Central memory CD8-positive, alpha-beta T cell (primary cell): ENCODE measurements at places on chromosomes 13 and 19.

GRCh38 chr19:41548047-41548446, 27.9 kb upstream of the CEACAM21 start:
- DNase-seq = no peak

DNA sequence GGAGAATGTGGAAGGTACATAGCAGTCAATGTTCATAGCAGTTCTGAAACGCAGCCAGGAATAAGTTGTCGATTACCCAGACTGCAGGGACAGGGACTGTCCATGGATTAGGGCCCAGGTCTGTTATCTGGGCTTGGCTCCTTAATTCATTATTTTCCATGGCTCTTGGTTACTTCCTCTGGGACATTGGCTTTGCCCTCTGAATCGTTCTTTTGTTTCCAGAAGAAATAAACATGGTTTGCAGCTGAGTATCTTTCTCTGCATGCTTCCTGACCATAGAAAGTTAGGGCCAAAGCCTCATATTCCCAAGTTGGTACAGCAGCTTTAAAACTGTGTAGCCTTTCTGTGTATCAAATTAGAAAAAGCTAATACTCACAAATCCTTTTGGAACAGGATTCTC, 121.7 kb upstream of the MAB21L1 start:
- DNase-seq = no peak

DNA sequence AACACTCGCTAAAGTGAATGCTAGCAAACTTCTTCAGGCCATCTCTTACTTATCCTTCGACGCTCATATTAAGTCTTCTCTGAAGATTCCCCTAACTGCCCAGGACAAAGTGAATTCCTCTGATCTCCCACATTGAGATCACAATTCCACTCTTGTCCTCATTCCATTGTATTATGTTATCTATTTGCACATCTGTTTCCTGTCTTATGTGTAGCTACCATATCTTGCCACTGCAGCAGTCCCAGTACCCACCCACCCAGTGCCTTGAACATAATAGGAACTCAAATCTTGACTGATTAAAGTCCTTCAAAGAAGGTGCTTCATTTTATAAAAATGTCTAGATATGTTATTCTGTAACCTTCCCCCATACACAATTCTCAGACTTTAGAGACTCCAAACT, 702.3 kb downstream of the DIAPH3 start:
- no peak for DNase-seq

DNA sequence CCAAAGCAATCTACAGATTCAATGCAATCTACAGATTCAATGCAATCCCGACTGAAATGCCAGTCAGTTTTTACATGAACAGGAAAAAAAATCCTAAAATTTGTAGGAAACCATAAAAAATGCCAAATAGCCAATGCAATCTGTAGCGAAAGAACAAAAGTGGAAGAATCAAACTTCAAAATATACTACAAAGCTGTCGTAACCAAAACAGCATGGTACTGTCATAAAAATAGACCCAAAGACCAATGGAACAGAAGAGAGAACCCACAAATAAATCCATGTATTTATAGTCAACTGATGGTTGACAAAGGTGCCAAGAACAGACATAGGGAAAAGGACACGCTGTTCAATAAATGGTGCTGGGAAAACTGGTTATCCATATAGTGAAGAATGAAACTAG, 17.7 kb downstream of the ZNF829 start:
- no peak for DNase-seq

- DNase-seq = no peak
Observed at GRCh38 chr13:94703721-94704314, 8.5 kb downstream of the SOX21 start.

GRCh38 chr19:14248578-14249011, 42.6 kb upstream of the ADGRL1 start:
- no peak for DNase-seq

GRCh38 chr13:105847527-105848291, 687.8 kb downstream of the EFNB2 start:
- DNase-seq = no peak

DNA sequence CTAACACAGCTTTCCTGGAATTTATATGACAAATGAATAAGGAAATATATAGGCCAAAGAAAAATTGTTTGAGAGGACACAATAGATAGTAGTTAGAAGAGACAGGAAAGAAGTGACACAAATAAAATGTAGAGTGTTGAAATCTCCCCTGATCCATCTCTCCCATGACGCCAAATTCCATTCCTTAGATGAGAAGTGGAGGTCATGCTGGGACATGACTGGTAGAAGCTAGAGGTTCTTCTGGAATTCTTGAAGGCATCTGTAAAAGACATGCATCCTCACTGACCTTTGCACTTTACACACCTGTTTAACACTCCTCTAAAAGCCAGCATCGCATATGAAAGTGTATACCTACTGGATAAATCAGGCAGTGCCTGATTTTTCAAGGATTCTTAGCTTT, 67.8 kb downstream of the DGKH start:
- DNase-seq = no peak

DNA sequence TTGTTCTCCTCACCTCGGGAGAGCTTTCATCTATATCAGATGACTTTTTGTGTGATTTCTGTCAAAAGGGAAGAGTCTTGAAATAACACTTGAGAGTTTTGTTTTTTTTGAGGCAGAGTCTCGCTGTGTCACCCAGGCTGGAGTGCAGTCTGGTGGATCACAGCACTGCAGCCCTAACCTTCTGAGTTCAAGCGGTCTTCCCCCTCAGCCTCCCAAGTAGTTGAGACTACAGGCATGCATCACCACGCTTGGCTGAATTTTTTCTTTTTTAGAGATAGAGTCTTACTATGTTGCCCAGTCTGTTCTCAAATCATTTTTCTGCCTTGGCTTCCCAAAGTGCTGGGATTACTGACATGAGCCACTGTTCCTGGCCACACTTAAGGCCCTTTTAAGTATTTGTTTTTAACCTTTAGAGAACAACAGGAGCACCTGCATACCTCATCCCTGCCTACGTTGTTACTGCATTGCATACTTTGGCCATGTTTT, 11.4 kb downstream of the NDFIP2 start:
- DNase-seq = no peak

- DNase-seq = no peak
Observed at GRCh38 chr13:34340534-34340933, 522.6 kb downstream of the RFC3 start.

- peak; percentile 97 for DNase-seq
Observed at GRCh38 chr19:3626473-3627350, at the start of gene CACTIN. CACTIN (minus strand) TSS chr19:3626790; CDS start chr19:3626762, 28 bp downstream.

DNA sequence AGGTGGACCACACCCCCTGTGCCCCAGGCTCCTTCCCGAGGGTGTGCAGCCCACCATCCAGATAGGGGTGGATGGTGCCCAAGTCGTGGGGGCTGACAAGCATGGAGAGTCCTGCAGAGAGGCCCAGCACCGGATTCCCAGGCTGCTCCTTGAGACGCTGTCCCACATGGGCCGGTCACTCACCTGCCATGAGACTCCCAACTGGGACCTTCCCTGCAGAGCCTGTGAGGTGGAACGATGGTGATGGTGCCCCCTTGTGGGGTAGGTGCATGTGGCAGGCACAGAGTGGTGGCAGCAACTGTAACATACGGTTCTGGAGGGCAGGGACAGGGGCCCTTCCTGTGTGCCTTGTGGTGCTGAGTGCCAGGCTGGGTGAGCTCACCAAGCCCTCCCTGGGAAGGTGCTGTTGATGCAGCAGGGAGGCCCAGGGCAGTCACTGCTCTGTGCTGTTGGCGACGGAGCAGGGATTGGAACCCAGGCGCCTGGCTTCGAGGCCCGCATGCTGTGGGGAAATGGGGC, 33.1 kb downstream of the PPP1R37 start:
- peak; percentile 55 for DNase-seq
